Naive B cell (primary cell): ENCODE measurements at places on chromosomes 2 and 18.
A peak's percentile ranks its signal among the peaks of the same experiment; 100 is the strongest.

DNA sequence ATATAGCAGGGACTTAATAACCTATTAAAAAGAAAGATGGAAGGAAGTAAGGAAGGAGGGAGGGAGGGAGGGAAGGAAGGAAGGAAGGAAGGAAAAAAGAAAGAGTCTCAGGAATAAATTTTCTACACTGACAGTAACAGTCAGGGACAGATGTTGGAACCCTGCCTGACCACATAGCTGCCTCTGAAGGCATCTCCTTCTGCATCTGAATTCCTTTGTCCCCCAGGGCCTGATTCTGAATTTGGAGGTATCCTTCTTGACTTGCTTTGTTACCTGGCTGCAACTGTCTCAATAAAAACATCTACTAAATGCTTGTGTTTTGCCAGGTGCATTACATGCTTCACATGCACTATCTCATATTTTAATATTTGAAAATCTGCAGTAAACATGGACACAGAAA is 17.4 kb upstream of the LRATD1 start:
- DNase-seq = no peak

GRCh38 chr2:203811491-203812221 is 55.9 kb upstream of the CTLA4 start:
- no peak for DNase-seq

- DNase-seq = no peak
Measured at GRCh38 chr2:150383587-150383986, 103.9 kb downstream of the RND3 start.

DNA sequence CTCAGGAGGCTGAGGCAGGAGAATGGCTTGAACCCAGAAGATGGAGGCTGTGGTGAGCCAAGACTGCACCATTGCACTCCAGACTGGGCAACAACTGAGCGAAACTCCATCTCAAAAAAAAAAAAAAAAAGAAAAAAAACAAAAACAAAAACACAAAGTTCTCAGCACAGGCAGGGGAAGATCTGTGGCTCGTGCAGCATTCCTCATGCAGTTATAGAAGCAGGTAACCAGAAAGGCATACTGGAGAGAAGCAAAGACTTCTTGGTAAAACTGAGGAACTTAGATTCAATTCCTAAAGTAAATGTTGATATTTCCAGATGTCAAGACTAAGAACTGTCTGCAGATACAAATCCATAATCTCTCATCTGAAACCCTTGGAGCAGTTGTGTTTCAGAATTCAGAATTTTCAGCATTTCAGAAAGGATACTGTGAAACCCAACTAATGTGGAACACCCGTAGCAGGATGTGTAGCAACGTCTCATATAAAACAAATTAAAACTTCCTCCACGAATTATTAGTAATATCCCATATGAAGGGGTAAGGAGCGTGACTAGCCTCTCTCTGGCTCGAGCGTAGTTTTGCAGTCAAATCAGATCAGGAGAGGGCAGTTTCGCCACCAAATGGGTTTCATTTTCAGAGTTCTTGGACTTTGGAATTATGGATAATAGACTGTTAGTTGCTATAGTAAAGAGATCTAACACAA is 13.2 kb upstream of the SLC25A52 start:
- no peak for DNase-seq

DNA sequence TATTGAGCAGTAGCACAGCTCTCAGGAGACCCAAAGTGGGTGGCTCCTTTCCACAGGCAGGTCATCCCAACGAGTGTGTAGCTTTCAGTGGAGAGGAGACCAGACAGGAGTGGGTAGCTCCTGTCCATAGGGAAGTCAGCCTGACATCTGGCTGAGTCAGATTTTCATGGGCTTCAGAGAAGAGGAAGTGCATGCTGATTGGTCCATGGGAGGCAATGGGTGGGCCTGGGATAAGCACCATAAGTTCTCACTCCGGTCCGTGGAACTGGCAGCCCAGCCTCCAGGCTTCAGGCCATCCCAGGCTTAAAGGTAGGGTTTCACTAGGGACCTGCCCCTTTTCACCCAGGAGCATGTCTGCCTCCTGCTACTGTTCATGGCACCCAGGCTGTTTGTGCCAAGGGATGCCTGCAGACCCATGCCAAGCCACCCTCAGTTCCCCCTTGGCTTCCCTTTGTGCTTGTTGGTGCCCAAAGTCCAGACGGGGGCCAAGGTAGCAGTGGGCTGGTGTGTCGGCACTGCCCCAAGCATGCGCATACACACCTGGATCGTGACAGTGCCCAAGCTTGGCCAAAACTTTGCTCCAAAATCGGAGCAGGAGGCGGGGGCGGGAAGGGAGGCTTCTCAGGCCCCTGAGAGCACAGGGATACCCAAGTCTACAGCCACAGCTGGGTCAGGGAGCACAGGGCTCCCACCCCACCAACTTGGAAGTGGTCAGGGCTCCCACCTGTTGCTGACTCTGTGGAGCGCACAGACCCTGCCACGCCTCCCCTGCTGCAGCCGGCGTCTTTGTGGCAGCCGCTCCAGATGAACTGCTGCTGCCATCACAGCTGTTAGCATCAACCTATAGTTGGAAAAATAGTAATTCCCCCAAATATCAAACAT is 26.4 kb downstream of the MARCHF7 start:
- no peak for DNase-seq

DNA sequence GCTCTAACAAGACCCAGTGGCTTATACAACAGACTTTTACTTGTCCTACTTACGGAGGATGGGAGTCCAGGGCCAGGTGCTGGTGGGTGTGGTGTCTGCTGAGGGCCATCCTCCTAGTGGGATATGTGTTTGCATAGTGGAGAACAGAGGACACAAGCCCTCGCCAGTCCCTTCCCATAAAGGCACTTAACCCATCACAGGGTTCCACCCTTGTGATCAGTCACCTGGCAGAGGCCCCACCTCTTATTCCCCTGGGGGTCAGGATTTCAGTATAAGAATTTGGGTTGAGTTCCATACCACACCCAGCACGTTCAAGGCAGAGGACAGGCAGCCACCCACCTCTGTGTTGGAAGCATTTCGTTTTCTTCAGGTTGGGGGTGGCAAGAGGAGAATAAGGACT is 259.0 kb downstream of the AGAP1 start:
- no peak for DNase-seq

DNA sequence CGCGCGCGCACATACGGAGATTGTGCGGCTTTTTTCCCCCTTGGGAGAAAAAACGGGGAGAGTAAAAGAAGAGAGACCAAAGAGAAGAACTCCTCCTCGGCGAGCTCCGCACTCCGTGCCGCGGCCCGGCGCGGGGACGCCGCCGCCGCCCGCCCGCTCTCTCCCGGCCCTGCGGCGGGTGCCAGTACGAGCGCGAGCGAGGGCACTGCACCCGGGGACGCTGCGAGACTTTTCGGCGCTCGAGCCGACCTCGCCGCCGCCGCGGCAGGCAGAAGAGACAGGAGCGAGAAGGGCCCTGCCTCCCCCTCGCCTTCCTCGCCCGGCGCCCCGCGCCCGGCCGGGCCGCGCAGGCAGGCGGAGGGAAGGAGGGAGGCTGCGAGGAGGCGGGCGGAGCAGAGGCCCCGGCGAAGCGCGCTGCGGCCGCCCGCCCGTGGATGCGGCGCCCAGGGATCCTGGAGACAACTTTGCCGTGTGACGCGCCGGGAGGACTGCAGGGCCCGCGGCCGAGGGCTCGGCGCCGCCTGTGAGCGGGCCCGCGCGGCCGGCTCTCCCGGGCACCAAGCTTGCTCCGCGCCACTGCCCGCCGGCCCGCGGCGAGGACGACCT is 857 bp upstream of the INHBB start:
- DNase-seq = no peak

DNA sequence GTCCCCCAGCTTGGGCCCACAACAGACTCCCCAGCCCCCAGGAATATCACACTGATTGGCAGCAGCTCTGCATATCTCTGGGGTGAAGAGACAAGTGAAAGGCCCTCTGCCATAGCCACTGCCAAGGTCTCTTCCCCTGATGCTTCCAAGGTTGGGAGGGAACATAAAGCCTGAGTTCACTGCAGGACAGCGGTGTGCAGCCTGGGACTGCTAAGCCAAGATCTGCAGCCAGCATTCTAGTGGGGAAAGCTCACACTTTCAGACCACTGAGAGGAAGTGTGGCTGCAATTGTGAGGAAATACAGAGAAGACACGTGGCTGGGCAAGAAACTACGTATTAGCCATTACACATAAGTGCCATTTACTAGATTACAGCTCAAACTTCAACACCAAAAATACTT is 100.7 kb downstream of the MAIP1 start:
- no peak for DNase-seq

- no peak for DNase-seq
Measured at GRCh38 chr2:50513724-50514123, 518.2 kb downstream of the NRXN1 start.

DNA sequence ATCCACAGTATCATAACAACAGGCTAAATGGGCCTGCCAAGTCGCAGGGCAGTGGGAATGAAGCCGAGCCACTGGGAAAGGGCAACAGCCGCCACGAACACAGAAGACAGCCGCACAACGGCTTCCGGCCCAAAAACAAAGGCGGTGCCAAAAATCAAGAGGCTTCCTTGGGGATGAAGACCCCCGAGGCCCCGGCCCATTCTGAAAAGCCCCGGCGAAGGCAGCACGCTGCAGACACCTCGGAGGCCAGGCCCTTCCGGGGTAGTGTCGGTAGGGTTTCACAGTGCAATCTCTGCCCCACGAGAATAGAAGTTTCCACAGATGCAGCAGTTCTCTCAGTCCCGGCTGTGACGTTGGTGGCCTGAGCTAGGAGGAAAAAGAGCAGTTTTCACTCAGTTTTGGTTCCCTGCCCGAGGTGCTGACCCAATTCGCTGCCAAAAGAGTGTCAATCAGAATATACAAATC is 32.2 kb downstream of the KCTD18 start:
- DNase-seq = no peak

- no peak for DNase-seq
Measured at GRCh38 chr2:95232232-95232631, 24.9 kb downstream of the ZNF892 start.

DNA sequence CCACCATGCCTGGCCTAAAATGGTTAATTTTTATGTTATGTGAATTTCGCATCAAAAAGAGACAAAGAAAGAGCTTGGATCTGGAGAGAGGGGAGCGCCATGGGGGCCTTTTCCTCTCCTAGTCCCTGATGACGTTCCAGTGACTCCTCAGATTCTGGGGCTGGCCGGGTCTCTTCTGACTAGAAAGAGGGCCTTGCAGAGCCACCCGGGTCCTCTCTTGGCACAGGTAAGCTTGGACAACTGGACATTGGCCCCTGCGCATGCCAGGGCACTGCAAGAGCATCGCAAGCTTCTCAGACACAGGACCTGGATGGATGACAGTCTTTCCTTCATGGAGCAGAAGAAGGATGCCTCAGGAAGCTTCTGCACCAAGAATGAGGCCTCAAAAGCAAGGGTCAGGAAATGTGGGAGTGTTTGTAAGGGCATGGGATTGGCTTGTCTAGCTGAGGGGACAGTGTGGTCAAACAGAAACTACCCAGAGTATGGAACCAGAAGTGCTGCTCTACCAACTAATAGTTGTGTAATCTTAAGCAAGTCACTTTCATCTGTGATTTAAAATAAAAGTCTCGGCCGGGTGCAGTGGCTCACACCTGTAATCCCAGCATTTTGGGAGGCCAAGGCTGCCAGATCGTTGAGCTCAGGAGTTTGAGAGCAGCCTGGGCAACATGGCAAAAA is 35.2 kb downstream of the FOSL2 start:
- DNase-seq = no peak

DNA sequence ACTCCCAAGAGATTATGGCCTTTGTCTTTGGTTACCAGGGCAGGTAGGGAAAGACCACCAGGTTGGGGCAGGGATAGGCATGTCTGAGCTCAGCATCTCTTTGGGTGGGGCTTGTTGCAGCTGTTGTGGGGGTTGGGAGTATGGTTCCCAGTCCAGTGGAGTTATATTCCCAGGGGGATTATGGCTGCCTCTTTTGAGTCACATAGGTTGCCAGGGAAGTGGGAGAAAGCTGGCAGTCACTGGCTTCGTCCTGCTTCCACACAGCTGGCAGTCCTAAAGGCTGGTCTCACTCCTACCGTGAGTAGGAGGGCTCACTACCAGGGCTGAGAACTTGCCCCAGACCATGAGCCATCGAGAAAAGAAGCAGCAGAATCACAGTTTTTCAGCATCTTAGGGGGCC is 79.1 kb downstream of the LYPD6 start:
- no peak for DNase-seq

- DNase-seq = no peak
Measured at GRCh38 chr2:27989149-27989548, 98.6 kb downstream of the BABAM2 start.

GRCh38 chr2:56474412-56475158 is 290.8 kb downstream of the CCDC85A start:
- no peak for DNase-seq

- no peak for DNase-seq
Measured at GRCh38 chr18:59249199-59249774, 24.0 kb downstream of the RAX start.

DNA sequence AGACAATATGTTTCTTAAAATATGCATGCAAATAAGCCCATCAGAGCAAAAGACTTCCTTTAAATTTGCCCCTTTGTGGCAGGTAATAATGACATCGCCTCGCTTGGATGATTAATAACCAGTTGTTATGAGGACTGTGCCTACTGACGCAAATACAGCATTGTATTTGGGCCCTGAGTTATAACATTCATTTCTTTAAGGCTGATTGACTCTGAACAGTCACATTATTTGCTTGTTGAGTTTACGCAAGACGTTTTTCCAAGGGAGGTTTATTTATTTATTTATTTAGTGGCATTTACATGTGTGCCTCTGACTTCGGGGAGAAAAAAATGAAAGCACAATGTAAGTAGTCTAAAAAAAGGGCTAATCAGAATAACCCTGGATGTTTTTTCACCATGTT is 88.3 kb downstream of the SLC8A1 start:
- DNase-seq = peak; percentile 3

GRCh38 chr18:24486684-24487083 is 26.2 kb downstream of the HRH4 start:
- no peak for DNase-seq

- no peak for DNase-seq
Measured at GRCh38 chr18:51097021-51097822, 67.2 kb downstream of the SMAD4 start.

GRCh38 chr18:48493434-48494230 is 45.2 kb upstream of the CTIF start:
- no peak for DNase-seq

- no peak for DNase-seq
Measured at GRCh38 chr18:39198376-39198775, 1632.8 kb upstream of the CELF4 start.

GRCh38 chr2:50594233-50594632 is 437.7 kb downstream of the NRXN1 start:
- DNase-seq = no peak

DNA sequence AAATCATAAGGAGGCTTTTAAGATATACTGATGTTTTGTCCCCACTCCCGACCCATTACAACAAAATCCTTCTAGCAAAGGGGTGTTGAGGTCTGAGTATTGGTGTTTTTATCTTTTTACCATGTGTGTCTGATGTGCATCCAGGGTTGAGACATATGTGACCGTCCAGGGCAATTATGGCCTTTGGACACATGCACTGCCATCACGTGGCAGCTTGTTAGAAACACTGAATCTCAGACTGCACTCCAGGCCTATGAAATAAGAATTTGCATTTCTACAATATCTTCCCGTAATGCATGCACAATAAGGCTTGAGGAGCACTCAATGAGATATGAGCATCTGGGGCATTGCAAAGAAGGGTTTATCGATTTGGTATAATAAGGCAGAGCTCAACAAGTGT is 235.1 kb upstream of the ZNF804A start:
- no peak for DNase-seq
